ENCODE measurements at places on chromosomes 7 and 10.

DNA sequence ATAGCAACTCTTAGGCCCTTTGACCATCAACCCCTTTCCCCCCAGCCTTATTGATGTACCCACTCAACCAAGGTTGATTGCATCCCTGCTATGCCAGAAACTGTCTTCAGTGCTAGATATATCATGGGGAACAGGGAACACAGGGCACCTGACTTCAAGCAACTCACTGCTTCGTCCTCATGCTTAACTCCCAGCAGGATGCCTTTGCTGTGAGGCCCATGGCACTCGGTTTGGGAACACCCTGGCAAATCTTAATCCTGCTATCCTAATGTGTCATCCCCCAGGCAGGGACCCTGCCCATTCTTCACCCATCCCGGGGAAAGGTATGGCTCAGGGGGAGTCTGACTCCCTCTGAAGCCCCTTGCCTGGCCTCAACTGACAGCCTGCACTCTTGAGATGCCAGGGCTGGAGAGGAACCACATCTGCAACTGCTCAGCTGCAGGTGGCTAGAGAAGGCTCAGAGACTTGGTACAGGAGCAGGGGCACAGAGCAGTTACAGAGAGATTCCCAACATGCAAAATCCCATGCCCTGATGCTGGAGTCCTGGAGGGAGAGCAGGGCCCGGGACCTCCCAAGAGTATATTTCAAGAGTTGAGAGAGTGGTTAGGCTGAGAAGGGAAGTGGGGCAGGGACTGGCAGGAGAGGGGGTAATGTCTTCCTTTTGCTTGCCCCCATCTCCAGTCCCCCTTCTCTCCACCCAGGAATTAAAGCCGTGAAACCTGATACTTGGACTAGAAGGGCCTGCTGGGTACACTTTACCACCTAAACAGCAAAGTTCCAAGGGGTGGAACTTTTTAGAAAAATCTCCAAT, 2.4 kb upstream of the UNC5B start:
- no peak for DNase-seq

GRCh38 chr7:98249106-98249505, 2.9 kb downstream of the TECPR1 start:
- no peak for DNase-seq

GRCh38 chr7:92608380-92609322, 18.5 kb upstream of the FAM133B start:
- no peak for DNase-seq

GRCh38 chr10:109126016-109126415, 797.3 kb downstream of the XPNPEP1 start:
- no peak for DNase-seq

- no peak for DNase-seq
Measured at GRCh38 chr7:30997316-30997715, 33.6 kb downstream of the GHRHR start.

DNA sequence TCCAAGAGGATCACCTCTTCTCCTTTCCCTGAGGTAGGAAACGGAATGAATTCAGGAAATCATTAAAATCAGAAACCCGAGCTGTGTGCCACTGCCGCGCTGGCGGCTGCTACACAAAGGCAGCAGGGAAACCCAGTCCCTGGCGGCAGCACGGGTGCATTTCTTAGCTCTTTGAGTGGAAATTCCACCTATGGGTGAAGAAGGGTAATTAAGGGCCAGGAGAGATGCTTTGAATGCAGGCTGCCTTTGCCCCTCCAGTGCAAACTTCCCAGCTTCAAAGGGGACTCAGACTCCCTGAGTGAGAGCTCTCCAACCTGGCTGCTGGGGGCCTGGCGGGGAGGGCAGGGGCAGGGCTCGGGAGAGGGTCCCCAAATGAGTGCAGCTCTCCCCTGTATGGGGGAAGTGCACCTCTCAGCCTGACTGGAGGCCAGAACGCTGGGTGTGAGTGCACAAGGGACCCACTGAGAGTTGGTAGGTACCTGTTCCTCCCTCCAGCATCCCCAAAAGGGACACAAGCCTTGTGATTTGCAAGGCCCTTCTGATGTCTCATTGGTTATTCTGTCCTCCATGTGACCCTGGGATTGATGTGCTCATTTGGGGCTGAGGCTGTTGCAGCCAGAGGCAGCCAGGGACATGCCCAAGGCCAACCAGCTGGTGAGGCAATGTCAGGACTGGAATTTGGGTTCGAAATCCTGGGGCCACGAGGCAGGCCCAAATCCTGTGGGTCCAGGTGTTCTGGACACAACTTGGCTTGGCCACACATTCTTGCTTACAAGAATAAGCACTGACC, 16.3 kb upstream of the ZMIZ1 start:
- DNase-seq = no peak

DNA sequence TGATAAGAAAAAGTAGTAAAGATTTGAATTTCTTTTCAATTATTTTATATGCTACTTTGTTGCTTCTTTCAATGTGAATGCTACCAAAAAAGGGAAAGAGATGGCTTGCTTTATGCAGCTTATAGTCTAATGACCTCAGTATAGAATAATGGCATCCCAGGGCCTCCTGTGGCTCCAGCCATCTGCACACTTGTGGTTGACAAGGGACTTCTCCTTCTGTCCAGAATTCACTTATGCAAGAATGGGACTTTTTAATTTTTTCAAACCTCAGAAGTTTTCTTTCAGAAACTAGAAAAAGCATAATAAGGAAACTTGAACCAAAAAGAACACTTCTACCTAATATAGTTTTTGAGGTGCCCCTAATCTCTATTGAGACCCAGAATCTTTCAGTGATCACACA, 310.9 kb downstream of the CTNNA3 start:
- DNase-seq = no peak

DNA sequence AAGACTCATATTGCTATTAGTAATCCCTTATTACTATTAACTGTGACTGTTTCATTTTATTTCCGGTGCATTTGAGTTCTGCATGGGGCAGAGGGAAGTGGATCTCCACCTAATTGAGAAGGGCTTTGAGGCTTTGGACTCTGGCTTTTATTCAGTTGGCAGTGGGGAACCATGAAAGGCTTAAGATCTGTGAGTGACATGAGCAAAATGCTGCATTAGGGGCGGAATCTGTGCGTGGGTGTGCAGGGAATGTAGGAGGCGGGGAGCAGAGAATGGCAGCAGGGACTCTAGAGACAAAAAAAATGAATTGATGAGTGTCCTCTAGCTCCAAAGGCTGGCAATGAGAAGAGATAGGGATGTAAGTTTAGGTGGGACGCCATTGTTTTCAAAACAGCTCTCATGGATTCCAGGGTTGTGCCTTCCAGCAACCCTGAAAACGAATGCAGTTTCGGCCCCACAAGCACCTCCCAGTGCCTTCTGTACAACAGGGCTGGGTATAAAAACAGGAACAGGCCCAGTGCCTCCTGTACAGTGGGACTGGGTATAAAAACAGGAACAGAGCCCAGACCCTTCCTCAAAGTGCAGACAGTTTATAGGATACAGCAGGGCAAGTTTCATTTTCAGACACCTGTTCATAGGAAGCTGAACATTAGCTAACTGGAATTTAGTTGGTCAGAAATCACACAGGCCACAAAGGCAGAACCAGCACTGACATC, 663.3 kb upstream of the FOXK1 start:
- DNase-seq = no peak

DNA sequence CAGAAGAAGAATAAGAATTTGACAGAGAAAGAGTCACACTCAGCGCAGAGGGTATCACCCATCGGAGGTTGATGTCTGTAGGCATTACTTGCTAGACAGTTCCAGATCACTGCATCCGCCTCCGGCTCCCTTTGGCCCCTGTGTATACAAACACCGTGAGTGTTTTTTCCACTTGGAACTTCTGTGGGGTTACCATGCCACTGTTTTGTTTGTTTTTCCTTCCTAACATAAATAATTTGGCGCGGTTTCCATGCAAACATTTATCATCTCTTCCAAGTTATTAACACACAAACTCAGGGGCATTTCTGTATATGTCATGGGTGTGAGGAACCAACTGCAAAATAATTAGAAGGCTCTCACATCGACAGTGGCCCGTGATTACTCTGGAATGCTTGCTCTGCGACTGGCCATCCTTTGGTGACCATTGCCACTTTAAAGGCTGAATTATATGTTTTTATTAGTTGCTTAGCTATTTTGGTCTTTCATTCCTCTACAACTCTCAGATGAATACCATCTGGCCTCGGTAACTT, 612.2 kb upstream of the MKI67 start:
- no peak for DNase-seq

DNA sequence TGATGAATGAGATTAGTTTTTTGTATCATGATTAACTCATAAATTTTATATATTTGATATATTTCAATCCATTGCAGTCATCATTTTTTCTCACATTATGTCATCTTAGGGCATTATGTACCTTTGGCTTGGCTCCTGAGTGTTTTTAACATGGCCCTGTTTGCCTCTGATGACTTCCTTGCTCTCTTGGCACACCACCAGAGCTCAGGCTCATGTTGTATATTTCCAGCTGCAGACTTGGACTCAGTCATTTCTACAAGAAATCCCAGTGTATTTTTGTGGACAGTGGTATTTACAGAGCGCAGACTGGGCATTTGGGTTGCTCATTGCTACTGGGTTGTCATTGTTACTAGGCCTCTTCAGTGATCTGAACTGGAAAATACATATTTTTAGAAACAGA, 188.5 kb downstream of the ADRA2A start:
- no peak for DNase-seq

GRCh38 chr7:100266576-100267354, 40.7 kb upstream of the SPDYE3 start:
- DNase-seq = no peak

GRCh38 chr7:159013181-159013690, 131.4 kb downstream of the VIPR2 start:
- no peak for DNase-seq

- peak; percentile 79 for DNase-seq
Measured at GRCh38 chr7:76358011-76358480, 745 bp downstream of the YWHAG start.

- no peak for DNase-seq
Measured at GRCh38 chr10:127344346-127344745, 148.0 kb upstream of the INSYN2A start.

GRCh38 chr10:114917927-114918672, 19.9 kb upstream of the TRUB1 start:
- DNase-seq = no peak

DNA sequence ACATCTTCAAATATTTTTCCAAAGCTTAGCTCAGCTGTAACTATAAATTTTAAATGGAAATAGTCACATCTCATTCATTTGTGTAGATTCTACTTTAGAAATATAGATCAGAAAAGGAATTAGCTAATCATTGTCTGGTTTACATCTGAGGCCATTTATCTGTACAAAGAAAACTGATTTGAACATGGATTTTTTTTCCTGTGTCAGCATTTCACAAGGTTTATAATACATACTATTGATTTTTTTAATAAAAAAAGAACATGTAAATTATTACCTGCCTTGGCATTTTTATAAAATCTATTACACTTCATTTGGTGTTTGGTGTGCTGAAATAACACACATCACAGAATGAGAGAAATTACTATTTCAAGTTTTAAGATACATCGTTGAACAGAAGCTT, 3.5 kb upstream of the GPR37 start:
- DNase-seq = no peak

DNA sequence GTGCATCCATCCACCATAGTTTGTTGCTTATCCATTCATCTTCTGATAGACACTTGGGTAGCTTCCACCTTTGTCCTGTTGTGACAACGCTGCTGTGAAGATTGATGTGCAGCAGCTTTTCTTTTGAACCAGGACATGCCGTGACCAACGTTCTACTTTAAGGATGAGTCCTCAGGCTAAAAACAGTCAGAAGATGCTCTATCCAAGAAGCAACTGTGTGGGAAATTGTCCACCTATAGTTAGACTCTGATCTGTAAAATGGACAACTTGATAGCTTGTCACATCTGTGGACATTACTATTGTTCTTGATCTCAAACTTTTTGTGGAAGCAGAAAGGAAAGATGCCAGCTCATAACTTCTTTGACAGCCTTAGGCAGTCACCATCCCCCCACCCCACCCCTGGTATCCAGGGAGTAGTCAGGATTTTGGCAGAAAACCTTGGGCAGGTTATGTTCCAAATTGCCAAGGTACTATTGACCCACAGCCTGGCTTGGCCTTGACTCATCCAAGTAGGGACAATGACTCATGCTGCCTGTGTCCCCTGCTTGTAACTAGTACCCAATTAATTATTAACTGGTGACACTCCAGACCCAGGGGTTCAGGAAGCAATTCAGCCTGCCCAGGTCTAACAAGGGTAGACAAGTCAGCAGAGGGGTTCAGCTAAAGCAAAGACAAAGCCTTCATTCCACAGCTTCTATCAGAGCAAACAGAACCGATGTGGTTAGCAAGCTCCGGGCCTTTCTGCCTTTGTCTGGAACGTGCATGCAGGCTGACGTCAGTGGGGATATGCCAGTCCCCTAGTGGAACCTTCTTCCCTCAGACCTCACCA, 99.6 kb upstream of the ANLN start:
- DNase-seq = no peak

GRCh38 chr10:12051241-12051640, 8.6 kb upstream of the UPF2 start:
- DNase-seq = no peak

DNA sequence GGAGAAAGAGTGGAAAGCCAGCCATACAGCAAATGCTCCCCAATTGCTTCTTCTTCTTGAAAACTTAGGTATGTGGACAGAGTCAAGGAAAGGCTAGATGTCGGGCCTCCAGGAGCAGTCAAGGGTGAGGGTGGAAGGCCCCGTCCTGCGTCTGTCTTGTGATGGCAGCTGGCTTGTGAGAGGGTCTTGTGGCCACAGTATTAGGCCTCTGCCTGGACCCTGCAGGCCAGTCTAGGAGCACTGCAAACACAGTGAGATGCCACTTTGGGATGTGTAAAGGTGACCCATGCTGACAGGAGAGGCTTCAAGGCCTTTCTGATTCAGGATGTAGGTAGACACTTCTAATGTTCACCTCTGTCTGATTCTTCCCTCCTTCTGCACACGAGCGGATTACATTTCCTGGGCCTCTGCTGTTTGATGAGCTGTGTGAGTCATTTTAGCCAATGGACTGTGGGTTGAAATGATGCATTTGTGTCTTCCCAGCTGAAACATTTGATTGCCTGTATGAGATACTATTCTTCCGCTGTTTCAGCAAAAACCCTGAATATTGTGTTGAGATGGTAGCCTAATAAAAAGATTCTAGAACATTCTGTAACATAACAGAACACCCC, 135.4 kb downstream of the EMX2 start:
- DNase-seq = no peak

- DNase-seq = no peak
Measured at GRCh38 chr10:22570733-22571430, 143.5 kb downstream of the PIP4K2A start.

DNA sequence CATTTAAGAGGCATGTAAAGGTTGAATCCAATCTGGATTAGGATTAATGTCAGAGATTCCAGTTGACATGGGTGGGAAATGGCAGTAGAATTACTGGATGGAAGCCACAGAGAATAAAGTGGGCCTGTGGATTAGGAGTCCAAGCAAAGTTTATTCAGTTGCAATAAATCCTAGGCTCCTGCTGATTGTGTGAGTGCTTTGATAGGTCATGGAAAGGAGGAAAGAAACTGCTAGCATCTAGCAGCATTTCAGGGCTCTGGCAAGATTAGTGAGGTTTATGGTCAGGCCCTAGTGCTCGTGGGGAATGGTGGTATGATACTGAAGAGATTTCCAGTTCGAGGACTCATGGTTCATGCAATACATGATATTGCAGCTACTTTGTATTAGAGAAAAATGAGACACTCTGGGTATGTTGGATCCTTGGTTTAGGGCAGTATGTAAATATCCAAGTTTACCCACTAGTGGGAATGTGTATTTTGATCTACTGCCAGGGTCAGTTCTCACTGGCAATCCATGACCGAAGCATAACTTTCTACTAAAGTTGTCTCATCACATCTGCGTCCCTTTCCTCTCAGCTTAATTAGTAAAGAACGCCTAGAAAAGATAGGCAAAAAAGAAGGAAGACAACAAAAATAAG, 235.0 kb downstream of the SUGCT start:
- no peak for DNase-seq

- DNase-seq = no peak
Measured at GRCh38 chr10:97812696-97813095, 36.9 kb upstream of the GOLGA7B start.

All from dorsolateral prefrontal cortex (tissue), 122 donors.